H1 (cell line): ENCODE measurements at places on chromosomes 12 and 14. TPM values are rescaled to one million over a fixed set of nuclear protein-coding genes. Genes with fewer than 3 reads are reported as not detected.

DNA sequence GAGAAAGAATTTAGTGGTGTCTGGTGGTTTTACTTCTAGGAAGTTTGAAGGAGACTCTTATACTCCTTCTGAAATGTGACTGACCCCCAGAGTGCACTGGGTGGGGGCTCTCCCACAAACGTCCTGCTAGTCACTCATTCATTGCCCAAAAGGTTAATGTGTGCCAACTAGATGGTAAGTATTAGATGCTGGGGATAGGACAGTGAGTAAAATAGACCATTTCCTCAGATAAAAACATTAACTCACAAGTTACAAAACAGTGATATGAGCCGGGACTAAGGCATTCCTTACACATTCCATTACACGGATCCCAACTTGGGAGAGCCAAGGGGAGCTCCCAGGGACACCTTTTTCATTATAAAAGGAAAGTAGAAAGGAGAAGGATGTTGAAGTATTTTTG, 185.1 kb downstream of the ATXN7L3B start:
- no peak for DNase-seq

- no peak for DNase-seq
Observed at GRCh38 chr12:48018618-48018995, 14.3 kb upstream of the COL2A1 start.

DNA sequence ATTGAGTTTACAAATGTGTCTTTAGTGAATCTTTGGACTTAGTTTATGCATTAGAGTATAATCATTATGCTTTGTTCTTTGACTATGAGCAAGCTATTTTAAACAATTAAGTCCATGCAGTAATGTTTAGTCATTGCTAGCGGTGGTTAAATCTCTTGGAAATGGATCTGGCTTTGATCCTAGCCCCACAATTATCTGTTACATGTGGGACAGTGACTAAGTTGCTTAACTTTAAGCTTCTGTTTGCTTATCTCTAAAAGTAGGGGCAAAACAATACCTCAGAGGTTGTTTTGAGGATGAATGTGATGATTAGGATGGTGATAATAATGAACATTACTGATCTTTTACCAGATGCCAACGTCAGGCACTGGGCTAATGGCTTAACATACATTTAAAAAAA, 124.2 kb downstream of the NPAS3 start:
- no peak for DNase-seq

DNA sequence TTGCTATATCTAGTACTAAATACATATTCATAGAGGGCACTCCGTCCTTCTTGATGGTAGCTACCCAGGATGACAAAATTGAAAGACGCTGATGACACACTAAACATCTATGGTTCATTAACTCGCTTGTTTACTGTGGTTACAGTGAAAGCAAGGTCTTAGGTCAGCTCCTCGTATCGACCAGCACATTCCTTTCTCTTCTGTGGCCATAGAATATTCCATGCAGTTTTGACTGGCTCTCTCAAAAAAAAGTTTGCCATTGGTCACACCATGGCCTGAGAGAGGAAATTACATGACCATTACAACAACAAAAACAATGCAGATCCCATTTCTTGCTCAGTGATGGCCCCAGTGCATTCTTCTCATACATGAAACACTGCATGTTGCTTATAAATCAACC, 411.4 kb upstream of the SOX5 start:
- no peak for DNase-seq

- DNase-seq, result no peak
Observed at GRCh38 chr14:50736932-50737419, 68.9 kb upstream of the SAV1 start.

- no peak for DNase-seq
Observed at GRCh38 chr14:59344691-59345455, 120.3 kb downstream of the GPR135 start.

DNA sequence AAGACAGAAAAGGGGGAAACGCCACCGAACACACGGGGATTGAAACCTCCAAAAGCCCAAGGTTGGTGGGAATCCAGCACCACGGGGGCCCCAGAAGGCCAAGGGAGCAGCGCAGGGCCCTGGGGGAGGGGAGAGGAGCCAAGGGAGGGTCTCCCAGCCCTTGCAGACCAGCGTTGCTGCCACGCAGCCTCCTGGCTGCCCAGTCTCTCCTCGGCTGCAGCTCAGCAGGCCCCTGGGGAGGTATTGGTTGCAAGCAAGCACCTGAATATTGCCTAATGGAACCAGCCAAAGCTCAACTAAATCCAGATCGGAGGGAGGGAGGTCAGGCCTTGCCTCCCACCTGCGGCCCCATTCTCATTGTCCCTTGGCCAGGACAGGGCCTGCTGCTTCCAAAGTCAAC, 15.8 kb downstream of the TMEM229B start:
- DNase-seq, result no peak

DNA sequence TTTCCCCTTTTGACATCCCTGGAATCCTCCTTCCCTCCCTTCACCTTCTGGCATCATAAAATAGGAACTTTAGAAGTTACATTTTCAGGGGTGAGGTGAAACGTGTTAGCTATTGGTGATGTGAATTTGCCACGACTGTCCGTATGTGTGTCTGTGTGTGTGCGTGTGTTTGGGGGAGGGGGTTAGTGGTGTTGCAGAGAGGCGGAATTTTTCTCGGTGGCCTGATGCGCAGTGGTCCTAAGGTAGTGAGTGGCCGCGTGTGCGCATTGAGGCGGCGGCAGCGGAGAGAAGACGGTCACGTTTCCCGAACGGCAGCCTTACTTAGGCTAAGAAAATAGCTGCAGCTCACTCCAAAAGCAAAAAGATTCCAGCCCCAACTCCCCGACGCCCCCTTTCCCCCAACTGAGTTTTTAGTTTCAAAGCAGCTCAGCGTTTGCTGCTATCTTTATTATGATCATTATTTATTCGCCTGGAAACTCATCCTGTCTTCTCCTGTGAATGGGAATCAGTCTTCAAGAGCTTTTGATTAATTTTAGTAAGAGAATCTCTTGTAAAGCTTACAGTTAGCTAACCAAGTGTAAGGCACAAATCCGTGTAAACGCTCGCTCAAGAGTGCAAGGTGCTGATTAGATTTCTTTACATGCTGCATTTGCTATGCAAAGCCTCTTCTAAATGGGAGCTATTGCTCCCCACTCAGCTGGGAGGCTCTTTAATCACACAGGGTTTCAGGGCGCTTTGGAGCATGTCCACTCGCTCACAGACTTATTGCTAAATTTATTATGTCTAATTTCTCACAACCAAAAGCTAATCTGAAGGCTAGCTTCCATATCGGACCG, 4.7 kb downstream of the FLRT2 start:
- DNase-seq, result no peak

DNA sequence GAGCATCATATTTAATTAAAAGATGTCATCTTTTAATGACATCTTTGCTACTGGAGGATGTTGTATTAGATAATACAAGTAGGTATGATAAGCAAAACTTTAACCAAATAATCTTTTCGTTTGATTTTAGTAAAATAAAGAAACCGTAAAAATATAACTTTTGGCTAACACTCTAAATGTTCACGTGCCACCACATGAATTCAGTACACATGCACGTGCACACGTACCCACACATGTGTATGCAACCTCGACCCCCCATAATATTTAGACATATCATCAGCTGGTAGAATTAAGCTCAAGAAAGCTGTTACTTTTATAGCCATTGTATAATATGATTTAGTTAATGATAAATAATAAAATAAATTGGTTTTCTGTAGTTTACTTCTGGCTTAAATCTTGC, 566.6 kb upstream of the FBXO33 start:
- DNase-seq, result no peak

DNA sequence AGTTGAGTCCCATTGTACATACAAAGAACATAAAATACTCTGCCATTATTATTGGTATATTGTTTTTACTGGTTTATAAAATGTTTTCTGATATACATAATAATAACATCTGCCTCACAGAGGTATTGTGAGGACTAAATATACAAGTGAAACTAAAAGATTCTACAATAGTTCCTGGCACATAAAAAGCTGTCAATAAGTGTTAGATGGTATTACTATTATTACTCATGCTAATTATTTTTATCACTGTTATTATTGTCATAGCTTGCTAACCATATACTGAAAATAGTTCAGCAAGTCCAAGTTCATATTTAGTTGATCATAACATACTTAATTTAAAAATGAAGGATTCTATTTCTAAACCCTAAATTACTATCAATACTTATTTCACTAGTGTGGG, 34.4 kb downstream of the BTG1 start:
- no peak for DNase-seq

GRCh38 chr12:40001406-40001805, 104.5 kb downstream of the SLC2A13 start:
- DNase-seq, result no peak

GRCh38 chr12:11706509-11707379, 57.3 kb downstream of the ETV6 start:
- no peak for DNase-seq

DNA sequence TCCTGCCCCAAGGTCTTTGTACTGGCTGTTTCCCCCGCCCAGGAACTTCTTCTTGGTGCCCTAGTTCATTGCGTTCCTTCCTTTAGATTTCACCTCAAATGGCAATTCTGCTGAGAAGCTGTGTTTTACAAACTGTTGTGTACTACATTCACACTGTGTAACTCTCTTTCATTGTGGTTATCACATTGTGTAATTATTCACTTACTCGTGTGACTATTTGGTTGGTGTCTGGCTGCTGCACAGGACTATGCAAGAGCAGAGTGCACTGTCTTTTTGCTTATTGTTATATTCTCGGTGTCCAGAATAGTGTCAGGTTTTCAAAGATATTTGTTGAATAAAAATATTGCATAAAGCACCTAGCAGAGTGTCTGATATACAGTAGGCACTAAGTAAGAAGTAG, 177.2 kb upstream of the PRICKLE1 start:
- DNase-seq, result no peak

DNA sequence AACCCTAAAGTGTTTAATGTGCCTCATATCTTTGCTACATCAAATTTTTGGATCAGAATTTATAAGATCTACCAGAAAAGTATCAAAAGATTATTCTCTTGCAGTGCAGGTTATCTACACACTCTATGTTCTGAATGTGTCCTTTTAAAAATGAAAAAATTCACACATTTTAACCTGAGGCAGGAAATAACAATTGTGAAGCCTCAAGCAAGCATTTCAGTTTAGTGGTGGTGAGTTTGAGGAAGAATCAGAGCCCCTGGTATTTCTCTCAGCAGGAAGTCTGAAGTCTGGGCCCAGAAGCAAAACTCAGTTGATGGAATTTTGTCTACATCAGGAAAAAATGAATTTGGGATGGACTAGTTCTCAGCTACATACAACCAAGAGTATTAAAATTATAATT, 137.0 kb upstream of the PZP start:
- no peak for DNase-seq

- DNase-seq, result no peak
Observed at GRCh38 chr14:86774916-86775315, 1218.1 kb downstream of the GALC start.

DNA sequence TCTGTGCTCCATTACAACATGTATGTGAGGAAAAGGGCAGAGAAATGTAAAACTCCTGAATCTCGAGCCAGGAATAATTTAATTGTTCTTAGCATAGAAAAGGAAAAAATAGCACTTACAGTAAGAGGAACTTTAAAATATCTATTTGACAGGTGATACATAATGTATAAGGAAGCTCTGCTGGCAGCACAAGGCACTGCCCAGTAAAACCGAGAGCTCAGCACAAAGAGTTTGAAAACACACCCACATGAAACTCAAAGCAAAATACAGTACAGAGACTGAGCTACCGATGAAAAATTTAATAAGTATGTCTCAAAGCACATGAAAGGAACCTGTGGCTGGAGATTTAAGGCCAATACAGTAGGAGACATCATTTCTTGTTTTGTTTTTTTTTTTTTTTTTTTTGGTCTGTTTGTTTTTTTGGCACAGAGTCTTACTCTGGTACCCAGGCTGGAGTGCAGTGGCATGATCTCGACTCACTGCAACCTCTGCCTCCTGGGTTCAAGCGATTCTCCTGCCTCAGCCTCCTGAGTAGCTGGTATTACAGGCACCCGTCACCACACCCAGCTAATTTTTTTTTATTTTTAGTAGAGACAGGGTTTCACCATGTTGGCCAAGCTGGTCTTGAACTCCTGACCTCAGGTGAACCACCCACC, 19.2 kb downstream of the CLIP1 start:
- DNase-seq, result no peak

GRCh38 chr12:94969424-94969823, 34.1 kb downstream of the NDUFA12 start:
- DNase-seq, result no peak

DNA sequence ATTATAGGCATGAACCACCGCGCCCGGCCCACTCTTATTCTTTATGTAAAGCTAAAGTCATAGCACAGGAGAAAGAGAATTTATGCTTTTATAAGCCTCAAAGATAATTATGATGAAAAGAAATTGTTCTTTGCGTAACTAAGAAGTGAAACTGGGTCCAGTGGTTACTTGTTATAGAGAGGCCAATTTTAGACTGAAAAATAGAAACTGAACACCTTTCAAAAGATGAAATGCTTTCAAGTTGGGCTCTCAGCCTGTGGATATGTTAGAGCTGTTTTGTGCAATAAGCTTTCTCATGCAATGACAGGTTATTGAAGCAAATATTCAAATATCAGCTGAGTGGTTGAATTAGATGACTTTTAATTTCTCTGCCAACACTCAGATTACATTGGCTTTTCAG, 7.9 kb downstream of the TMEM253 start:
- DNase-seq, result no peak

DNA sequence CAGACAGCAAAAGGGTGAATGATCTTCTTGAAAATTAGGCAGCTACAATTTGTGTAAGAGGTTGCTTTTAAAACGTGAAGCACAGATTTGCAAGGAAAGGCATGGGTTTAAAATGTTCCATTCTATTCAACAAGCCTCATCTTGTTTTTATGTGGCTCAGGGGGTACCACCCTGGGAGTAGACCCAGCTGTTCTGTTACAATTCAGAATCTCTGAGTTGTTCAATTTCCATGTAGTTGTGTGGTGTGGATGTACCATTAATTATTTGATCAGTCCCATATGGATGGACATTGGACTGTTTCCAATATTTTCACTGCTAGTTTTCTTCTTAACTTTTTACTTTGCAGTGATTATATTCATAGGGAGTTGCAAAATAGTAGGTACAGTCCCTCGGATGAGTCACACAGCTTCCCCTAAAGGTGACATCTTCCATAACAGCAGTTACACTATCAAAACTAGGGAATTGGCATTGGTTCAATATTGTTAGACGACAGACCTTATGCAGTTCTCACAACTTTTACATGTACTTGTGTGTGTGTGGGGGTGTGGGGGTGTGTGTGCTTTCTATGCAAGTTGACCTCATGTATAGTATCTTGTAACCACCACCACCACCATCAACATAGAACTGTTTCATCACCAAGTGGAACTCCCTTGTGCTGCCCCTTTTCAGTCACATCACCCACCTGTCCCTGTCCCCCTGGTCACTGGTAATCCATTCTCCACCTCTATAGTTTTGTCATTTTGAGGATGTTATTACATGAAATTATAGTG, 59.0 kb upstream of the CAPRIN2 start:
- no peak for DNase-seq

- no peak for DNase-seq
Observed at GRCh38 chr12:54431911-54432814, 13.1 kb upstream of the ITGA5 start.

Gene TAS2R14
- 0.78 and 0.80 TPM in 2 replicates for total RNA-seq

Gene ERBB3
- total RNA-seq, result 49.2 and 52.4 TPM in 2 replicates

Gene LAG3
- 2.8 and 3.1 TPM in 2 replicates for total RNA-seq

Gene GARIN6
- not detected in 2 replicates for total RNA-seq

Gene CFAP54
- 0.17 and 0.42 TPM in 2 replicates for total RNA-seq

Gene SOS2
- total RNA-seq, result 10.3 and 12.7 TPM in 2 replicates
